ENCODE measurements at places on chromosomes 1 and 21.

- DNase-seq, result no peak
Measured at GRCh38 chr21:37028570-37028969, 22.1 kb downstream of the RIPPLY3 start.

GRCh38 chr1:8844501-8845006 is 27.1 kb upstream of the RERE start:
- peak; percentile 84 for DNase-seq

DNA sequence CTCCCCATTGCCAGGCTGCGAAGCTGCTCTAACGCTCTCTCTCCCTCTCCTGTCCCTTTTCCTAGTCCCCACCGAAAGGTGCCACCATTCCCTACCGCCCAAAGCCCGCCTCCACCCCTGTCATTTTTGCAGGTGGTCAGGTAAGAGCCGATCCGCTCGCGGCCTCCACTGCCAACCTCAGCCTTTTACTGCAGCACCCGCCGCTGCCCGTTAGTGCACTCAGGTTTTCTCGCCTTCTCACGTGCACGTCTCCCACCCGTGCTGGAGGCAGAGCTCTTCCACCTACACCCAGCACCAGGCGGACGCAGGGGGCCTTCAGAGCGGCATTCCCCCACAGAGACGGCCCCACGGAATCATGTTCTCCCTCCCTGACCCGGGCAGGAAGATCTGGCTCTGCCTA is 67.7 kb upstream of the COL6A1 start:
- no peak for DNase-seq

GRCh38 chr1:231885209-231885854 is 258.7 kb downstream of the DISC1 start:
- DNase-seq, result no peak

DNA sequence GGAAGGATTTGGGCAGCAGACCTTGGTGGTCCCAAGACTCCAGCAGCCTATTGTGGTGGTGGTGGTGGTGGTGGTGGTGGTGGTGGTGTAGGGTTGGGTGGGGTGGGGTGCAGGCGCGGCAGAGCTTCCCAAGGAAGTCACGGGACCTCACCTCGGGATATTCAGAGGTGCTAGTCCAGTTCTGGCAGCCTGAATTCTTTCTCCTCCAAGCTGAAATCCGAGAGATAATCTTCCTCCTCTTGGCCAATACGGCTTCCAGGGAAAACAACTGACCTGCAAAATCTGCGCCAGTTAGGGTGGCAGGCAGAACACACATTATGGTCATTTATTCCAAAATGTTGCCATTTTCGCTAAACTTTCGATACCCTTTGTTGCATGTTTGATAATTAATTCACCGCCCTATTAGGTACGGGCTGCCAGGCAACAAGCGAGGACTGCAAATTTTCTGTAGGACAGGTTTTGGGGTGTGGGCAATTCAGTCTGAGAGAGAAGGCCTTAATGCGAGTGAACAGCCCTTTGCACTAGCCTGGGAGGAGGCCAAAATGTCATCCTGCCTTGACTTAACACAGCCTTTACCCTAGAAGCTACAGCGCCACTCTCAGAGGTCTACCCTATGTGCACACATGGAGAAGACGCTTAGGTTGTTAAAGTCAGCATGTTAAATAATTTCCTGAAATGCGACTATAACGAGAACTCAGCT is 33.2 kb upstream of the BSDC1 start:
- no peak for DNase-seq

GRCh38 chr1:53311702-53312305 is 16.1 kb downstream of the LRP8 start:
- no peak for DNase-seq

- no peak for DNase-seq
Measured at GRCh38 chr1:154874465-154874864, 4.4 kb upstream of the KCNN3 start.

- DNase-seq, result no peak
Measured at GRCh38 chr1:108513044-108513415, 46.9 kb upstream of the EEIG2 start.

DNA sequence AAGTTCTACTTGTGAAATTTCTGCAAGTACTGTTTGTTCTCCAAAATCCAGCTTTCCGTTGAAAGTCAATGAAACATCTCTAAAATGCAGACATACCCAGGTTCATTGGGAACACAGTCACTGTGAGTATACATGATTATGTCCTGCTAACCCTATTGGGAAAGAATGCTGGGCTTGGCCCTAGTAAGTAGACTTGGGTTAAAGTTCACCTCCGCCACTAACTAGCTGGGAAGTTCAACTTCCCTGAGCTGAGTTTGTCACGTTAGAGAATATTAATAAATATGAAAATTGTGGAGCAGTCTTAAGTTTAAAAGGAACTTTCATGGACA is 10.5 kb upstream of the PGD start:
- no peak for DNase-seq

GRCh38 chr21:46428286-46428685 is 30.4 kb upstream of the DIP2A start:
- no peak for DNase-seq

DNA sequence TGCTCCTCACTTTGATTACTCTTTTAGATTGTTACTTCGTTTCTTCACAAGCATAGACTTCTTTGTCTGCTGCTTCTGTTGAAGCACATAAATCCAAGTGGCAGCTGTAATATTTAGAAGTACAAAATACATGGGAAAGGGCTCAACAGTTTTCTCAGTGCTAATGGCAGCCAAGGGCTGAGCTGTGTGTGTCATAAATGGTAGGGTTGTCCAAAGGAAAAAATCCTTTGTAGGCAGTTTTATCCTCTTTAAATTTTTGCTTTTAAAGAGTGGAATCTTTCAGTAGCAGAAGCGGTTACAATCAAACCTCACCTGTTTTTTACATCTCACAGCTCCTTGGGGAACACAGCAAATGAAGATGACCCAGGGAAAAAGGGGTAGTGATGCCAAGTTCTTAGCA is 650.8 kb downstream of the PLPP3 start:
- no peak for DNase-seq

GRCh38 chr1:98496256-98496995 is 165.1 kb upstream of the SNX7 start:
- no peak for DNase-seq

DNA sequence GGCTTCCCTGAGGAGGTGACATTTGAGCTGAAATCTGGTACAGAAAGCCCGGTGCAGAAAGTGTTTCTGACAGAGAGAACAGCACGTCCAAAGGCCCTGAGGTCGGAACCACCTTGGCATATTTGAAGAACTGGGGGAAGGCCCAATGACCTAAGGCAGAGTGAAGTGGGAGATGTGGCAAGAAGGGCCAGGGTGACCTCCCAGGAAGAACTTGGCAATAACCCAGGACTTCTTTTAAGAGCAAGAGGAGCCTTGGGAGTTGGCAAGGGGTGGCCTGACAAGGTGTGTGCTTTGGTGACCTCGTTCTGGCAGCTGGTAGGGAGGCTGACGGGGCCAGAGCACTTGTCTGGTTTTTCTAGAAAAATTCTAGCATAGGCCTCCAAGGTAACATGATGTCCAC is 23.4 kb downstream of the TTC39A start:
- no peak for DNase-seq

GRCh38 chr1:18819986-18820790 is 39.3 kb downstream of the TAS1R2 start:
- DNase-seq, result no peak

- peak; percentile 60 for DNase-seq
Measured at GRCh38 chr1:210618369-210618768, 289.7 kb downstream of the HHAT start.
